ENCODE measurements at places on chromosomes 16 and 17.
A peak's percentile ranks its signal among the peaks of the same experiment; 100 is the strongest.

- DNase-seq = peak; percentile 57
These were observed 61.9 kb upstream of the CIBAR2 start for GRCh38 chr16:85173981-85174751.

GRCh38 chr16:23163921-23164320, 14.7 kb upstream of the USP31 start:
- DNase-seq = no peak

- DNase-seq = no peak
These were observed 78.2 kb downstream of the CRISPLD2 start for GRCh38 chr16:84897911-84898377.

GRCh38 chr17:32142857-32143526, 690 bp downstream of the RHOT1 start:
- peak; percentile 66 for DNase-seq

DNA sequence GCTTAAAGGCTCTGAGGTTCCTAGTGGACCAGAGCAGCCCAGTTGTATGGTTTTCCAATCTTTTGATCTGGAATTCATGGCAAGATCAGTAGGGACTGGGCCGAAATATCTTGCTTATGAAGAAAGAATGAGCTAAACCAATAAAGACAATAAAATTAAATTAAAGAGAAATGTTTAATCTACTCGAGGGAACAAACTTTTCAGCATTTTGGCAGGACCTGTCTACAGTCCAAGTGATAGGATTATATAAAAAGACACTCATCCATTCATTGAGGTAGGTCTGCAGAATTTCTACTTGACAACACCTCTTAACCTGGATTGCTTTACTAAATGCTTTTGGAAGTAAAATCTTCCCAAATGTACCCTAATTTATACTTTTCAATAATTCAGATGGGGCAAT, 113.6 kb downstream of the AXIN2 start:
- DNase-seq = no peak

DNA sequence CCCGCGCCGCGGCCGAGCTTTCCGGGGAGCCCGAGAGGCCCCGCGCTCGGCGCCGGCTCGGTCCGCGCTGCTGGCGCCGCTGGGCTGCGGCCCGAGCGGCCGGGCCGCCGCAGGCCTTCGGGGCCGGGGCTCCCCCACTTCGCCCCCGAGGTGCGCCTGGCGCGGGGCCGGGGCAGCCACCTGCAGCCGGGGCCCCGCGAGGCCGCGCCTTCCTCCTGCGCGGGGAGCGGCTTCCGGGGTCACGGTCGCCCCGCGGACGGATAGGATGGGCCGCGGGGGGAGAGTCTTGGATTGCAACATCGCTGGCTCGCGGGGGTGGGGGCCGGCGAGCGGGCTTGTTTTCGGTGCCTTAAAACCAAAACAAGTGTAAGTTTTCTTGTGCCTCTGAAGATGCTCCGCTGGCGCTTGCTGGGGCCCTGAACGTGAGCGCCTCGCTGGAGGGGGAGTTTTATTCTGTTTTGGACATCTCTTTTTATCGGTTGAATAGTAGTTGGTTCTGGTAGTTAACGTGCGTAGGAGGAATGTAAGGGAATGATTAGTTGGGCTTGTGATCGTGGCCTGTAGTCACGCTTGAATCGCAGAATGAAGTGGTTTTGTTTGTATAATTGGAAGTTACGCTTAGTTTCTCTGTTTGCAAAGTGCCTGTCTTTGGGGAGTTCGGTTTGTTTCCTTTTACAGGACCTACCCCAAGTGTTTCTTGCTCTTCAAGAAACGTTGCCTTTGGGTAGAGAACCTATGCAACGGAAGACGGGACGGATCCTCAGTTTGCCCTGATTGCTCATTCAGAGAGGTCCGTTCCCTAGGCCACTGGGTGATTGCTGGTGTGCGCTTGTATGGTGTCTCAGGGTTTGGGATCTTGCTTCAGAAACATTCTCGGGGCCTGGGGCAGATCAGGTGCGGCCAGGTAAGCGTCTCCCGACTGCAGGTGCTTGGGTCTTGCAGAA, 724 bp downstream of the UBE2I start:
- peak; percentile 64 for DNase-seq

- DNase-seq = no peak
These were observed 169.8 kb downstream of the WSCD1 start for GRCh38 chr17:6240001-6240400.

- no peak for DNase-seq
These were observed 10.7 kb downstream of the DCTN5 start for GRCh38 chr16:23651943-23652468.

DNA sequence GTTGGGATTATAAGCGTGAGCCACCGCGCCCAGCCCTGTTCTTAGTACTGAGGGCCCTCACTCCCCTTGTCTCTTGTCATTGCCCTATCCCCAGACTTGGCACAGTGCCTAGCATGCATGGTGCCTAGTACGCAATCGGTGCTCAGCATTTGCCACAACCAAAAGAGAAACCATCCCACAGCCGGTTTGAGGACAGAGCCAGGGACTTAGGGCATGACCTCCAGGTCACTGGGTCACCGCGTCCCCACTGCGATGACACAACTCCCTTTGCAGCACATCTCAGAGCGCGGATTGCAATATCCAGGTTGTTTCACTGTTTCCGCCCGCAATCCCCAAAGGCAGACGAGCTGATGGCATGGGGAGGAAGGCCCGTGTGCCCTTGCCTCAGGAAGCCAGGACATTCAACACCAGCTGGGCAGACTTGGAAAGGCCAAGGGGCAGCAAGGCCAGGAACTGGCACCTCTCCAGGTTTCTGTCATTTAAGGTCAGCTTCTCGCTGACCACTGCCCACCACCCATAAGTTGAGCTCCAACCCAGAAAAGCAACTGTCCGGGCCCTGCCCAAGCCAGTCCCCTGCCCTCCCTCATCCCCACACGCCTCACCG, 274.5 kb downstream of the MRTFB start:
- no peak for DNase-seq

DNA sequence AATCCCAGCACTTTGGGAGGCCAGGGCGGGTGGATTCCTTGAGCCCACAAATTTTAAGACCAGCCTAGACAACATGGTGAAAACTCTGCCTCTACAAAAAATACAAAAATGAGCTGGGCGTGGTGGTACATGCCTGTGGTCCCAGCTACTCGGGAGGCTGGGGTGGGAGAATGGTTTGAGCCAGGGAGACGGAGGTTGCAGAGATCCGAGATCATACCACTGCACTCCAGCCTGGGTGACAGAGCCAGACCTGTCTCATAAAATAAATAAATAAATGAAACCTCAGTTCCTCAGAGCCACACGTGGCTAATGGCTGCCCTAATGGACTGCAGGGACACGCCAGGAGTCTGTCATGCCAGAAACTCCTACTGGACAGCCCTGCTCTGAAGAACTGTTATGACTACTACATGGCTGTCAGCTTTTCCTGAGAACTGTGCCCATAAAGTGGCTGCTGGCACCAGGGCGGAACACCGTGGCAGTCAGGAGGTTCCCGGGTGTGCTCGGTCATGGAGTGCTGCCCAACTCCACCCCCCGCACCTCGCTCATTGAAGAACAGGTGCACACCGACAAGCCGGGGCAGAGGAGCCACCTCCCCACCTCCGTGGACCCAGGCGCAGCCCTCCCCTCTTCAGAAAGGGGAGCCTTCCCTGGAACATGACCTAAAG, 4.3 kb downstream of the TMEM11 start:
- peak; percentile 36 for DNase-seq
